ENCODE measurements at places on chromosomes 3 and 15.

GRCh38 chr3:127136706-127137105 lies 56.2 kb upstream of the PRR23E start:
- DNase-seq: no peak

DNA sequence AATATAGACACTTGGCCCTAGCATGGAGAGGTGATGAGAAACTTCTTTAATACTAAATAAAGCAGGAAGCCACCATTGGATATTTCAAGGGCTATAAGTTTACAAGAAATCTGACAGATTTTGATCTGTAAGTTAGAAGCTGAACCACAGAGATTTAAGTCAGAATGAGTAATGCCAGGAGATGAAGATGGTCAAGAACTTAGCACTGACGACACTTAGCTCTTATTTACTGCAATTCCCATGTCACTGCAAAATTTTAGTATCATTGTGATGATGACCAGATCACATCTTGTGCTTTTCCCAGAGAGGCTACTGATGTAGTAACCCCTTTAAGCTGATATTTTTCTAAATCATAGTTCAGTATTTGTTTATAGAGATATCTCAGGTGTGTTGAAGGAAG lies 59.4 kb upstream of the CD96 start:
- no peak for DNase-seq

GRCh38 chr15:47432826-47433225 lies 284.5 kb upstream of the SEMA6D start:
- DNase-seq: no peak

DNA sequence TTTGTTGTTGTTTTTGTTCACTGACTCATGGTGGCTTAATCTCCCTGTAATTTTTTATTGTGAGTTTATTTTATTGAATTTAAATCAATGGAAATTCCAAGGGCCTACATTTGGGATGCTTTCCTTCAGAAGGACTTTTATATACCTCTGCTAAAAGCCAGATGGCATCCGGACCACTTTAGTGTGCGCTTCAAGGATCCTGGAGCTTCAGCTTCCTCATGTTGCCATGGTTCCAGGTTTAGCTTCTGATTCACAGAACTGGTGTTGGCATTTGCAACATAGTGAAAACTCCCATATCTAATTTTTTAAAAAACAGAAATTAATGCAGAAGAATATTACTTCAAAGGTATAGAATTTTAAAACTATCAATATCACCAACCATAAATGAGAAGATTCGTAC lies 8.5 kb upstream of the HACD2 start:
- no peak for DNase-seq

DNA sequence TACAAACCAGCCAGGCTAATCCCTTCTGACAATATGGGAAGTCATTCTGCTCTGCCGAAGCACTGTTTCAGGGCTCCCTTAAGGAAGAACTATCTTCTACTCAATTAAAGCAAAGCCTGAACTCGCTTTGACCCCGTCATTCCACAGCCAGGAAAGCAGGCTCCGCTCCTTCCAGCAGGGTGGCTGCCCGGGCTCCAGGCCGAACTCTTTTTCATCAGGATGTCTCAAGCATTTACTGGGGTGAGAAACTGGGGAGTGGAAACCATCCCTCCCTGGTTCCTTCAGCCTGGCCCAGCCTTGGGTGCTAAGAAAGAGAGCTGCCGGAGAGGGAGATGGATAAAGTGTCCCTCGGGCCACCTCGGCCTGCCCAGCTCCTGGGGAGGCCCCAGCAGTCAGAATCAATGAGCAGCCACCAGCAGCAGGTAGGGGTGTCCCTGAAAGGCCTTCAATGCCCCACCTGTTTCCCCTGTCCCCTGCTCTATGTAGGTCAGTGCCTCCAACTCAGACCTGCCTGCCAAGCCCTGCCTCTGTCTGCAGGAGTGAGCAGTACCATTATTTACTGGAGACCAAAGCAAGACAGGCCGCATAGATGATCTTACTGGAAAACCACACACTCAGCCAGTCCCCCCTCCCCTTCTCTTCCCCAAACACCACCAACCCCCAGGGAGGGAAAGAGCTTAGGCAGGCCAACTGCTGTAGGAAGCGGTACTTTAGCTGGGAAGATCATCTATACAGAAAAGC lies 225.6 kb upstream of the TLE3 start:
- DNase-seq: no peak

GRCh38 chr3:12611117-12611516 lies 52.8 kb downstream of the RAF1 start:
- DNase-seq: no peak

- no peak for DNase-seq
Measured at GRCh38 chr15:50186752-50187151, 4.8 kb downstream of the SLC27A2 start.
